Kidney (tissue), 22 donors: ENCODE measurements at places on chromosomes 2 and 18. TPM values are rescaled to one million over a fixed set of nuclear protein-coding genes. Genes with fewer than 3 reads are reported as not detected.

- no peaks in the 10 kb centered on the region for H3K4me1 ChIP-seq
- H3K27ac ChIP-seq: no peak overlapping the region
- H3K4me3 ChIP-seq: no peak overlapping the region
Observed at GRCh38 chr2:19843992-19844515, 57.7 kb downstream of the TTC32 start.

VWA3B gene
- 0.35 TPM for total RNA-seq

- no peaks in the 10 kb centered on the region for H3K27me3 ChIP-seq
- no peaks in the 10 kb centered on the region for H3K4me1 ChIP-seq
- no peak for DNase-seq
- H3K36me3 ChIP-seq: no peaks in the 10 kb centered on the region
Observed at GRCh38 chr2:242030858-242031257, 161.3 kb downstream of the RTP5 start.

KCNG2 gene
- 0.76 TPM for total RNA-seq

KIF3C gene
- 4.8 TPM for total RNA-seq

- no peak overlapping the region for H3K4me3 ChIP-seq
- no peak for DNase-seq
- H3K27ac ChIP-seq: no peak overlapping the region
- no peaks in the 10 kb centered on the region for H3K4me1 ChIP-seq
- H3K36me3 ChIP-seq: no peaks in the 10 kb centered on the region
Observed at GRCh38 chr2:52107124-52107523, 1075.2 kb upstream of the NRXN1 start.

- no peak overlapping the region for H3K4me3 ChIP-seq
- no peak for DNase-seq
- no peaks in the 10 kb centered on the region for H3K36me3 ChIP-seq
- H3K27ac ChIP-seq: no peak overlapping the region
Observed at GRCh38 chr2:174704061-174704460, 60.2 kb downstream of the CHRNA1 start.

DNA sequence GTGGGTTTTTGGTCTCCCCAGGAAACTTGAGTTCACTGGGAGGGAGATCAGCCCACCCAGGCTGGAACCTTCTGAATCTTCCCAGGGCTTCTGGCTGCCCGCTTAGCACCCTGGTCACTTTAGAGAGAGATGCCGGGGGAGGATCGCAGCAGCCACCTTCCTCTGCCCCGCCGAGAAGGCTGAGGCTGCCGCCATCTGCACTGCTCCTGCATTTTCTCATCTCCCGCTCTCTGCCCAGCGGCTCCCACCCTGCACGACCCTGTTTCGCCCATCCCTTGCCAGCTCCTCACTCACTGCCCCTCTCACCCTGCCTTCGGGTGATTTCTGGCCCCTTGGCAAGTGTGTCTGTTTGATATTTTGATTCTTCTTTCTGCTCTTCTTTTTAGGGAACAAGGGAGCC, 82.6 kb upstream of the ATG16L1 start:
- no peak overlapping the region for H3K4me3 ChIP-seq
- no peaks in the 10 kb centered on the region for H3K36me3 ChIP-seq
- H3K27me3 ChIP-seq: no peaks in the 10 kb centered on the region
- no peak overlapping the region for H3K27ac ChIP-seq

DNA sequence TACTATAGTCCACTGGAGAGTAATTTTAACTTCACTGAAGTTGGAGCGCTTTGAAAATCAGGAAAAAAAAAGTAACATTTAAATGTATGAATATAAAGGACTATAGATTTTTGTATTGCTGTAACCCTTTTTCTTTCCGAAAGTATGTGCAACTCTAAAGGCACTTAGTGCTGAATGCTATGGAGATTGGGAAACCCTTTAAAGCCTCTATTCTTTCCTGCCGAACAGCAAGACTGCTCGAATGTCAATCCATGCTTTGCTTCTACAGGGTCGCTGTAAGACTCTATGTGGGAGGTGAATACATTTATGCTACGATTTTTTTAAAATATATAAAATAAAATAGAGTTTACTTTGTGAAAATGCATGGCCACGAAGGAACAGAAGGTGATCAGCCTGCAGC, 825 bp downstream of the GRB14 start:
- no peaks in the 10 kb centered on the region for H3K36me3 ChIP-seq
- DNase-seq: no peak
- H3K27me3 ChIP-seq: no peaks in the 10 kb centered on the region
- H3K27ac ChIP-seq: peak overlapping the region; percentile 45
- peak overlapping the region; percentile 59 for H3K4me3 ChIP-seq

DNA sequence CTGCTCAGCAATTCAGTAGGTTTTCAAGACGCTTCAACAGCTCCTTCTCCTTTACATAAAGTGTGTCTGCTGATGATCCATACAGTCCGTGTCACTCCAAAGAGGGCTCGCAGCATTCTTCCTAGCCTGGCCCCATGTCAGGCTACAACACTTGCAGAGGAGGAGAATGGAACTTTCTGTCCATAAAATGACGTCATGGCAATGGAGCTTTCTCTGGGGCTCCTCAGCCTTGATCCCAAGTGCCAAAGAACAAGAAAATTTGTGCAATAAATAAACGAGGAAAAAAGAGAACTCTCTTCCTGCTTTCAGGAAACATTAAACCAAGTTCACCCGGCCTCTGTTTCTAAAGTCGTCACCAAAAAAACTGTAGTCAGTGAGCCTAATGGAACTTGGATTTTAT, 199.5 kb upstream of the MEIS1 start:
- no peak overlapping the region for H3K4me3 ChIP-seq
- H3K36me3 ChIP-seq: no peaks in the 10 kb centered on the region
- H3K27ac ChIP-seq: no peak overlapping the region
- DNase-seq: peak; percentile 70
- no peaks in the 10 kb centered on the region for H3K4me1 ChIP-seq

RGPD4 gene
- not detected for total RNA-seq

DNA sequence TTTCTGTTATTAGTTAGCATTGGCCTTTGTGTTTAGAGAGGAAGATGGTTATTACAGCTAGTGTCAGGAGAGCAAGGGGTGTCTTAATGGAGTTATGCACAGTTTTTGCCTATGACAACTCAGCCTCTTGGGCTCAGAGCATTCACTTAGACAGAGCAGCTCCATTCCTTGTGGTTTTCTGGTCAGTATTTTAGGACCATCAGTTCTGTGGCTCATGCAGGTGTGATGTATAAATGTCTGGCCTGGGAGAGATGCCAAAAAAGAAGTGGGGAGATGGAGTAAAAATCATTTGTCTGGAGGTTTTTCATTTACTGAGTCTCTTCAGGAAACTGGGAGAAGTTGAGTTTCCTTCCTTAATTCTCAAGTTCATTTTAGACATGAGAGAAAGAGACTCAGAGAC, 79.7 kb downstream of the PRKCE start:
- H3K36me3 ChIP-seq: no peaks in the 10 kb centered on the region
- no peak overlapping the region for H3K4me3 ChIP-seq
- no peak for DNase-seq

- H3K27ac ChIP-seq: no peak overlapping the region
- no peaks in the 10 kb centered on the region for H3K36me3 ChIP-seq
- peaks cover 5% of the 10 kb centered on the region for H3K4me1 ChIP-seq
- no peak for DNase-seq
- no peak overlapping the region for H3K4me3 ChIP-seq
- no peaks in the 10 kb centered on the region for H3K27me3 ChIP-seq
Observed at GRCh38 chr2:10489842-10490555, 41.9 kb upstream of the ODC1 start.

SPATS2L gene
- total RNA-seq: 166 TPM

DNA sequence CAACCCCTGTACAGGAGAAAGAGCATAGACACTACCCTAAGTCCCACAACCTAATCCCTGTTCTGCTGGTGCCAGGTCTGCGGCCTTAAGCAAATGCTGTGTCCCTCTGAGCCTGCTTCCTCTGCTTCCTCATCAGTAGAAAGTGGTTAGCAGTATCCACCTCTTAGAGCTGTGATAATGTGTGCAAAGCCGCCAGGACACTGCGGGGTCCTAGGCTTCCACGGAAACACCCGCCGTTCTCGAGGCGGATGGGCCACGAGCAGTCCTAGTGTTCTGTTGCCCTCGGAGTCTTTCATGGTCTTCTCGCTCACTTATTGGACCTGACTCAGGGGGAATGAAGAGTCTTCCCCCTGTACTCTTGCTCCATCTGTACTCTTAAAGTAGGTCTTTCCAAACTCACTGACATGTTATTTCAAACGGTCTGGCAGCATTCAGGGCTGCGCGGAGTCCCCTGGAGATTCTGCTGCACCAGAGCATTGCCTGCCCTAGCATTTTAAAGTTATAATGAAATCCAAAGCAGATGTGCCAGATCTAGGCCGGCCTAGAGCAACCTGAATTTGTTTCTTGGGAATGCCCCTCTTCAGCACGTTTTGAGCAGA, 107.2 kb upstream of the ZNF236 start:
- H3K36me3 ChIP-seq: no peaks in the 10 kb centered on the region
- no peak for DNase-seq
- H3K27ac ChIP-seq: no peak overlapping the region
- no peaks in the 10 kb centered on the region for H3K27me3 ChIP-seq
- H3K4me3 ChIP-seq: no peak overlapping the region
- no peaks in the 10 kb centered on the region for H3K4me1 ChIP-seq

EML6 gene
- 3.1 TPM for total RNA-seq

DNA sequence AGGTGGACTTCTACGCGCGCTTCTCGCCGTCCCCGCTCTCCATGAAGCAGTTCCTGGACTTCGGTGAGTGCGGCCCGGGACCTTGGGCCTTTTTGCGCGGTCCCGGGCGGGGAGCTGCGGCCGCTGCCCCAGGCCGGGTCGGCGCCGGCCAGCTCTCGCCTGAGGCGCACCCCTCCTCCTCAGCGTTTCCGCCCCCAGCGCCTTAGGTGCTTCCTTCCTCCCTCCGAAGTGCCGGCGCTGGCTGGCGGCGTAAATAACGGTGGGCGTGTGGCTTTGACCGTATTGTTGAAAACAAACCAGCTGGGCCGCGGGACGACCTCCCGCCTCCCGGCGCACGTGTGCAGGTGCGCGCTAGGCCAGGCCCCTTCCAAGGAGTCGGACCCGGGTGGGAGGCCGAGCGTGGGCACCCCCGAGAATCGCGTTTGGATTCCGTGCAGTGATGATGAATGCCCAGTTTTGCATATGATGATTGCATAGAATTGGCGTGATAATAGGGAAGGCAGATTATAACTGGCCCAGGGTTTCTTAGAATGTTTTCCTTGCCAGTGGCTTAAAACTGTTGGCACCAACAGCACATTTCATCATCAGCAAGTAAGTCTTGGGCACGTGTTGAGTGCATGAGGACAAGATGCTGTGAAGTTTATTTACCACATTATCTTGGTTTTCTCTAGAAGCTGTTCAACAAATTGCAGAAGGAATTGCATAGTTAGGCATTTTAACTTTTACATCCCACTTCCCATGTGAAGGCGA, 569 bp downstream of the PDK1 start:
- H3K4me1 ChIP-seq: peaks cover 8% of the 10 kb centered on the region
- peak overlapping the region; percentile 63 for H3K4me3 ChIP-seq
- DNase-seq: peak; percentile 75
- peak overlapping the region; percentile 68 for H3K27ac ChIP-seq
- no peaks in the 10 kb centered on the region for H3K36me3 ChIP-seq
- H3K27me3 ChIP-seq: no peaks in the 10 kb centered on the region

DNA sequence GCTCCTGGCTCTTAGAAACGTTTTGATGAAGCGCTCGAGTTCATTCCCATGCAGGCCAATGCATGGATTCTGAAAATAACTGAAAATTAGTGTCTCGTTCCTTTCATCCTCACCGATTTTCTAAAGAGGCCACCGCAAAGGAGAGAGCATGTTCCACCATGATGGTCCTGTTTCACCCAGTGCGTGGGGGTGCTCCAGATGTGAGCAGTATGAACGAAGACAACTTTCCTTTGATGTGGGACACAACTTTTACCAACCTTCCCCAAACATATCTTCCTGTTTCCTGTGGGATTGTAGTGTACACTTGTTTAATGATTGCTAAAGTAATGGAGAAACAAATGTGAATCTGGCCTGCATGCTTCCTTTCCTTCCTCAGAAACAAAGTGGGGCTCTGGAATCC, 114.5 kb downstream of the PRPF40A start:
- no peaks in the 10 kb centered on the region for H3K4me1 ChIP-seq
- no peak for DNase-seq
- no peak overlapping the region for H3K27ac ChIP-seq
- H3K36me3 ChIP-seq: no peaks in the 10 kb centered on the region
- no peaks in the 10 kb centered on the region for H3K27me3 ChIP-seq

RAPH1 gene
- 90.7 TPM for total RNA-seq

DNA sequence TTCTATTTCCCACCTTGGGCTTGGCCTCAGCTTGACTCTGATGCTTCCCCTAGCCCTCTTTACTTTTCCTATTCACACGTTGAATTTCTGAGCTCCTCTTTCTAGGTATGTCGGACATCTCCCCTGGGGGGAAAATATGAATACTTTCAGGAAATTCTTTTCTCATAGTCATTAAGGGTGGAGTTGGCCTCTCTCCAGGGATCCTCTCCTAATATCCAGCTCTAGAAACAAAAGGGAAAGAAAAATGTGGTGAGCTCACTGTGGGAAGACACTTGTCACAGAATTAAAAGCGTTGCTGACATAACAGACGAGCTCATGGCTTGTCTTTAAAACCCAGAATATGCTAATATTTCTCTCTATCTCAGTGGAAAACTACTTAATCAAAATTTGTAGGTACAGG, 132.7 kb upstream of the MEX3C start:
- H3K36me3 ChIP-seq: no peaks in the 10 kb centered on the region
- H3K27ac ChIP-seq: no peak overlapping the region
- H3K27me3 ChIP-seq: no peaks in the 10 kb centered on the region
- DNase-seq: no peak
- no peaks in the 10 kb centered on the region for H3K4me1 ChIP-seq

YPEL5 gene
- 109 TPM for total RNA-seq

DNA sequence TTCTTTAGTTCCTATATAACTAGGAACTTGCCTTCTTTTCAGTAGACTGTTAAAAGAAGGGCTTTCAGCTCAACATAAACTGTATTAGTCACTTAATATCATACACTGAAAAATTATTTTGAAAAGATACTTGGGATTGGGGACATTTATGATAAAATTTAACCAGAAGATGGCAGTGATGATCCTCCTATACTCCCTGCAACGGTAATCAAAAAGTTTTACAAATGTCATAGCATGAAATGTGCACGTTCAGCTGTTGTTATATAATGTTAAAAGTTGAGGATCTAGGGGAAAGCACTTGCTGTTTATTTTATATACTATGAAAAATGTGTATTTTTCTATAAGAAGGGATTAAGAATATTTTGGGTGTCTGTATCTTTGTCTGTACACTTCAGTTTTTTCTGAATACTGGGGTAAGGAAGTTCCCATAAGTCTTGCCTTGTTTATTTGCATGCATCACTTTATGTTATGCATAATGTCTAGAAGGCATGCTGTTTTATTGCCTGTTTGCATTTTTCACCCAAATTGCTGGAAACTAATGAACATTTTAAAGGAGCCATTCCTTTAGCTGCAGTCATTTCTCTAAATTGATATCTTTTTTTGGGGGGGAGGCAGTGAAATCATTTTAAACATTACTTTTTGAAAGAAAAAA, 19.0 kb downstream of the DYNC1I2 start:
- no peaks in the 10 kb centered on the region for H3K27me3 ChIP-seq
- no peaks in the 10 kb centered on the region for H3K4me1 ChIP-seq
- no peak overlapping the region for H3K27ac ChIP-seq
- H3K4me3 ChIP-seq: no peak overlapping the region
- no peaks in the 10 kb centered on the region for H3K36me3 ChIP-seq
